ENCODE measurements at places on chromosomes 1 and 21.

- no peak for DNase-seq
These were observed 219.7 kb upstream of the VAMP3 start for GRCh38 chr1:7551442-7551841.

- DNase-seq = no peak
These were observed 21.0 kb downstream of the SLC27A3 start for GRCh38 chr1:153795934-153796785.

GRCh38 chr1:51612447-51612961 lies 4.4 kb upstream of the OSBPL9 start:
- DNase-seq = no peak

- no peak for DNase-seq
These were observed 20.9 kb downstream of the GADD45A start for GRCh38 chr1:67705735-67706453.

DNA sequence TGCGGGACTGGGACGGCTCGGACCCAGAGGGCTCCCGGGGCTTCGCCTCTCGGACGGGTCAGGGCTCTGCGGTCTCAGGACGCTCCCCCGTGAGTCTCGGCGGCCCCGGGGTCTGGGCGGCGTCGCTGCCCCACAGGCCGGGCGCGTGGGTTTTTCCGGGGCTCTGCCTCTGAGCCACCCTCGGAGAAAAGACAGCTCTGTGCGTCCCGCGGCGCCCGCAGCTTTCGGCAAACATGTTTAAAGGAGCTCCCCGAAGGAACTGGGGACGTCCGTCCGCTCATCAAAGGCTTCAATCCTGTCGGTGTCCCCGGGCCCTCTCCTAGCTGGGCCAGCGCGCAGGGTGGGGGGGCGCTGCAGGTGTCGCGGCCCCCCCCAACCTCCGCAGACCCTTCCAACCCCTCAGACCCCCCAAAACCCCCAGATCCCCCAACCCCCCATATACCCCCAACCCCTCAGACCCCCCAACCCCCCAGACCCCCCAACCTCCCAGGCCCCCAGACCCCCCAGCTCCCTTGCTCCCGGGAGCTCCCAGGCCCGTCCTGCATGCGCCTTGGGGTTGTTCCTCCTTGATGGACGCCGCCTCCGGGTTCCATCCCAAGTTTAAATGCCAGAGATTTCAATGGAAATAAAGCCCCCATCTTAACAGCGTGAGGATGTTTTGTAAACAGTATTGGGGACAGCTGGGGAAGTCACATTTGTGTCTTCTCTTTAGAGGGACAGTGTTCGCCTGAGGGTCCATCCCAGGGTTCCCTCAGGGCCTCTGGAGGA lies 996 bp upstream of the C1orf159 start:
- no peak for DNase-seq

- DNase-seq = no peak
These were observed 9.8 kb downstream of the PEX14 start for GRCh38 chr1:10484521-10484920.

- no peak for DNase-seq
These were observed 13.5 kb upstream of the AHDC1 start for GRCh38 chr1:27617420-27617819.

DNA sequence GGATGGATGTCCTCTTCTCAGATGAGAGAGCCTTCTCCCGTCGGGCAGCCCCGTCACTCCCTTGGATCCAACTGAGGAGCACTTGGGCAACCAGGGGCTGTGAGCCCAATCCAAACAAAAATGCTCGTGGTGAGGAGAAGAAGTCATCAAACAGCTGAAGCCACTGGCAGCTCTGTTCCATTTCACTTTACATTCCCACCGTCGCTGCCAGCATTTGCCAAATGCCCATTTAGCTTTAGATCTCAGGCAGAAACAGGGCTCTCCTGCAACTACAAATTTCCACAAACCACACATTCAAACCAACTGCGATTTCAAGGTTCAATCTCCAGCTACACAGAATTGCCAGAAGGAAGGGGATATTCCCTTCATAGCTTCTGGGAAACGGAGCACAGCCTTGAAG lies 634.6 kb downstream of the SMYD3 start:
- no peak for DNase-seq

DNA sequence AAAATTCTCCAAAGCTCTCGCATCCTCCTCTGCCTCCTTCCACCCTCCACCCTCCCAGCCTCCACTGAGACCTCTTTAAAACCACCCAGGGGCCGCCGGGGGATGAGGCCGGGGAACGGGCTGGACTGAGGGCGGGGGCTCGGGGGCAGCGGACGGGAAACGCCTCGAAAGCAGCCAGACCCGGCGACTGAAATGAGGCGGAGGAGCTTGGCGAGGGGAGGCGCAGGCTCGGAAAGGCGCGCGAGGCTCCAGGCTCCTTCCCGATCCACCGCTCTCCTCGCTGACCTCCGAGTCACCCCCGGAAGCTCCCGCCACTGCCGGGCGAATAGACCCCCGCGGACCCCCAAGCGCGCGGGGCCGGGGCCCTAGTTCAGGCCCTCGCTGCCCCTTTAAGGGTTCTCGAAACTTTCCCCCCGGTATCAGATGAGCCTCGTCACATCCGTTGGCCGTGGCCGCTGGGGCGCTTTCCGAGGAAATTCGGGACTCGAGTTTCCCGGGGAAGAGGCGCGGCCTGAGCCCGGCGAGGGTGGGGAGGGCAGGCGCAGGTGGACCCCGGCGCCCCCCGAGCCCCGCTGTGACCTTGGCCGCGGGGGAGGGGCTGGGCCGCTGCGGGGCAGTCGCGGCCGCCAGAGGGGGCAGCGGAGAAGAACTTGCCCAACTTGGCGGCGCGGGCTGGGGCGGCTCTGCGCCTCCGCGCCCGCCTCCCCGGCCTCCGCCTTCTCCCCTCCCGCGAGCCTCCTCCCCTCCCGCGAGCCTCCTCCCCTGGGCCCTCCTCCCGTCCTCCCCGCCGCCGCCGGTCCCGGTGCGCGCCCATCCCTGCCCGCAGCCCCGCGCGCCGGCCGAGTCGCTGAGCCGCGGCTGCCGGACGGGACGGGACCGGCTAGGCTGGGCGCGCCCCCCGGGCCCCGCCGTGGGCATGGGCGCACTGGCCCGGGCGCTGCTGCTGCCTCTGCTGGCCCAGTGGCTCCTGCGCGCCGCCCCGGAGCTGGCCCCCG lies at the start of gene BACE2:
Gene BACE2, plus strand, starts transcription at position 813 of the 995 bp plus-strand sequence. Its CDS starts 104 bp downstream, at position 917.
- peak; percentile 3 for DNase-seq

GRCh38 chr1:67514300-67514699 lies 84.1 kb upstream of the SERBP1 start:
- no peak for DNase-seq

GRCh38 chr1:13478692-13479091 lies 35.1 kb downstream of the LRRC38 start:
- no peak for DNase-seq

DNA sequence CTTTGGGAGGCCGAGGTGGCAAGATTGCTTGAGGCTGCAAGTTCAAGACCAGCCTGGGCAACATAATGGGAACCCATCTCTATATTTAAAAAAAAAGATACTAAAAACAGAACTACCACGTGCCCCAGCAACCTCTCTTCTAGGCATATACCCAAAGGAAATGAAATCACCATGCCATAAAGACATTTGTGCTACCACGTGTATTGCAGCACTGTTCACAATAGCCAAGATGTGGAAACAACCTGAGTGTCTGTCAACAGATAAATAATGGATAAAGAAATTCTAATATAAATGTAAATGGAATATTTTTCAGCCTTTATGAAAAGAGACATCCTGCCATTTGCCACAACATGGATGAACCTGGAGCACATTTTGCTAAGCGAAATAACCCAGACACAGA lies 128.6 kb downstream of the PCNX2 start:
- no peak for DNase-seq

DNA sequence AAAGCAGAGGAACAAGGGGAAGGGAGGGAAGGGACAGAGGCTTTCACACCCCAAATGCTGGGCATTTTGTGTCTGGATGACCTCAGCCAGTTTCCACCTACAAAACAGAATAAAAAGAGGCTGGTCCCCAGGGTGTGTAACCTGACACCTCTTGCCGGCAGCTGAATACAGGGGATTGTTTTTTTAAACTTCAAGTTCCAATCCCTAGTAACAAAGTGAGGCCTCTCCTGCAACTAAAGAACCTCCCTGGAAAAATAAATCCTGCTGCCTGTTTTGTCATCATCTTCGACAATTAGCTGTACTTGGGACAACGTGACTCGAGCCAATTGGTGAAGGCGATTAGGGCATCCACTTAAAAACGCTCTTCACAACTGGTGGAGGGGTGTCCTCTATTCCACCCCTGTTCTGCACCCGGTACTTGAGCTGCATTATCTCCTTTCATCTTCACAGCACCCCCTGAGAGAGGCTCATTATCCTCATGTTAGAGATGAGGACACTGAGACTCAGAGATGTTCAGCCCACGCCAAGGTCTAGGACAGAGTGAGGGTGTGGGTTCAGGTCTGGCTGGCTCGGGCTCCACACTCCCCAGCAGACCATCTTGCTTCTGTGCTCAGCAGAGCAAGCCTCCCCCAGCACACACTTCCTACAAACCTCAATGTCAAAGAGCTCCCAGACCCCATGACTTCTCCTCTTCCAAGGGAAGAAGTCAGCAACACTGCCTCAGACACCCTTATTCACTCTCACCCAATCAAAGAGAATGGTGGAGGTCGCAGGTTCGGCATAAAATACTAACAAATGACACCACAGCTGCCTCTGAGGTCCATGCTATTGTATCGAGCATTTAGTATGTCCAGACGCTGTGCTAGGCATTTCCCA lies 15.2 kb downstream of the ITPKB start:
- DNase-seq = no peak

- DNase-seq = no peak
These were observed 8.0 kb upstream of the TMEM52 start for GRCh38 chr1:1926886-1927660.

GRCh38 chr1:203361945-203362719 lies 11.2 kb upstream of the FMOD start:
- DNase-seq = no peak

DNA sequence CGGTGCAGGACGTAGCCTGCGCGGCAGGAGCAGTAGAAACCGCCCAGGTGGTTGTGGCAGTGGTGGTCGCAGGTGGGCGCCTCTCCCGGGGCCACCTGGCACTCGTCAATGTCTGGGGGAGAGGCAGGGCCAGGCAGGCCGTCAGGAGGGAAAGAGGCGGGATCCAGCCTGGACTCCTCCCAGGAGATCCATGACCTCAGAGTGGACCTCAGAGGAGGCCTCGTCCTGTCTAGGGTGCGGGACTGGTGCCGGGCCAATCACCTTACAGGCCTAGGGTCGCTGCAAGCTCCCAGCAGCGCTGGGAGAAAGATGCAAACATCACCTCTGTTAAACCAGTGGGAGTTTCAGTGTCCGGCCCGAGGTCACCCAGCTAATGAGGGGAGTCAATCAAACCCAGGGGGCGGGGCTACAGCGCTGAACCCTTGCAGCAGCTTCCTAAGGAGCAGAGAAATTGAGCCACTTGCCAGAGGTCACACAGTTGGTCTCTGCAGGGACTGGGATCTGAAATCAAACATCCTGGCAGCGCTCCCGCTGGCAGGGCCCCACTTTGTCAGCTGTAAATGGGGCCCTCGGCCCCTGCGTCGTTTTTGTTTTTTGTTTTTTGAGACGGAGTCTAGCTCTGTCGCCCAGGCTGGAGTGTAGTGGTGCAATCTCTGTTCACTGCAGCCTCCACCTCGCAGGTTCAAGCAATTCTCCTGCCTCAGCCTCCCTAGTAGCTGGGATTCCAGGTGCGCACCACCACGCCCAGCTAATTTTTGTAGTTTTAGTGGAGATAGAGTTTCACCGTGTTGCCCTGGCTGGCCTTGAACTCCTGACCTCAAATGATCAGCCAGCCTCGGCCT lies 1.4 kb downstream of the MASP2 start:
- DNase-seq = no peak

DNA sequence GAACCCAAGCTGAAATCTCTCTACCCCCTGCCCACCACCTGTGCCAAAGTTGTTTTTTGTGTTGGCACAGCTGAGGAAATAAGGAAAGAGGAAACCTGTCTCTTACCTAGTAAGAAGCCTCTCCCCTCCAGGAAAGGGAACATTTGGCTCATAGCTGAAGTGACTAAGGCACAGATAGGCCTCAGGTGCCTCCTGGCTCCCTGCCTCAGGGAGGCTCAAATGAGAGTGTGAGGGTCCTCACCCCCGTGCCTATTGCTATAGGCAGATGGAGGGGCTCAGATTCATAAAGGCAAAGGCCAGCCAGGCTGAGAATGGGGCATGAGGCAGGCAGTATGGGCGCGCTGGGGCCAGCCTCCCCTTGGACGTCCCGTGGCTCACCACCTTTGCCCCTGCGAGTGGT lies 7.4 kb downstream of the SLC30A2 start:
- no peak for DNase-seq

DNA sequence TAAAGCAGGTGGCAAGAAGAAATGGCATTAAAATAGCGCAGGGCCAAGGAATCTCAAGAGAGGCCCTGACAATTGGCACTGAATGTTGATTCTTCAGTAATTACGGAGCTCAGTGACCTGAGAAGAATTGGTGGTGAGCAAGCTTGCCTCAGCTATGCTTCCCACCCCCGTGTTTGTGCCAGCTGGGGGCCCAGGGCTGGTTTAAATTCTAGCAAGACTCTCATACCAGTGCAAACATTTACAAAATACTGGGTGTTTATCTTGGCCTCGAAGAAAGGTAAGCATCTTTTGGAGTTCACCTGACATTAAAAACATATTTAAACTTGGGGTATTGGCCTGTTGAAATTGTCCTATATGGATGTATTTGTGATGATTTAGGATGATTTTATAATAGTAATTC lies 296.7 kb upstream of the USP25 start:
- DNase-seq = no peak

DNA sequence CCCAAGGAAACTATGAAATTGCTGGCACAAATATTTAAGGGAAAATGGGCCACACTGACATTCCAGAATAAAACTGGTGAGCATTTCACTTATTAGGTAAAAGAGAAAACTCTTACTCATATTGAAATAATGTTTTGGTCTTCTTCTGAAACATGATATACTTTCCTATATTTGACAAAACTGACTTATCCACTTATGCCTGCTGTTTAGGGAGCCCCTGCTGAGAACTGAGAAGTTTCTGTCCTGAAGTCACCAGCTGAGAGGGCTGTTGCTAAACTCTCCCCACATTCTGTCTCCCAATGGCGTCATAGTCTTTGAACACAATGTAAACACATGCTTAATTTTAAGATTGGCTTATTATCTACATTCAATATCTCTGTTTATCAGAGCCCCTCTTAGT lies 46.8 kb upstream of the ZC3H11B start:
- DNase-seq = no peak

DNA sequence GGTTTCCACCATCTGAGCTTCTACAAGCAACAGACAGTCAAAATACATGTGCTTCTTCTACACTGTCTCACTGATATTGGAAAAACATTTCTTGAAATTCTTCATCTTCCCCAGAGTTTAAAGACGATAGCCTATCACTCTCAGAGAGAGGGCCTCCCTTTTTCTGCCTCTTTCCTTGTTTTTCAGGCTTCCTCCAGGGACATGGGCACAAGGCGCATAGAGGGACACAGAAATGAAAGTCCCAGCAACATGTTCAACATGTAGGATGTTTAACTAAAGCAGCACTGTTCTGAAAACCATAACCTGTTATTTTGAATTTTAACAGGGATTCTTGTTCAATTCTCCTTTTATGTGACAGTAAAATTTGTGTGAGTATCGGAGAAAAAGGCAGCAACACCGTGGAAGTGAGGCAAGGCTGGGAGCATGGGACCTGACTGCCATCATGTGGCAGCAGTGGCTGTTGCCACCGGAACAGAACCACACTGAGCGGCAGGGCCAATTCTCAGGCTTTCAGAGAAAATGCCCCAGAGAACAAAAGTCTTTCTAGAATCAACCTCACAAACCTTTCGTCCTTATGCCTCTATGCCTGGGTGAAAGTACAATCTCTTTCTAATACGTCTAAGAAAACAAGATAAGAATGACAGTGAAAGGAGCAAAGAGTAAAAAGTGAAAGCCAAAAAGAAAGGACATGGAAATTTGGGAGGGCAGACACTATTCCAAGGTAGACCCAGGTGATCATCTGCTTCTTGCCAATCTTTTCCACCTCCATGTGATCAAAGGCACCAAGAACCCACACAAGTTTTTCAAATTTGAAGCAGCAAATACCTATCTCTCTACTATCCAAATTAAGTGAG lies 54.5 kb downstream of the PCNX2 start:
- no peak for DNase-seq
